ENCODE measurements at places on chromosomes 6 and 20. TPM values are rescaled to one million over a fixed set of nuclear protein-coding genes. Genes with fewer than 3 reads are reported as not detected.

DNA sequence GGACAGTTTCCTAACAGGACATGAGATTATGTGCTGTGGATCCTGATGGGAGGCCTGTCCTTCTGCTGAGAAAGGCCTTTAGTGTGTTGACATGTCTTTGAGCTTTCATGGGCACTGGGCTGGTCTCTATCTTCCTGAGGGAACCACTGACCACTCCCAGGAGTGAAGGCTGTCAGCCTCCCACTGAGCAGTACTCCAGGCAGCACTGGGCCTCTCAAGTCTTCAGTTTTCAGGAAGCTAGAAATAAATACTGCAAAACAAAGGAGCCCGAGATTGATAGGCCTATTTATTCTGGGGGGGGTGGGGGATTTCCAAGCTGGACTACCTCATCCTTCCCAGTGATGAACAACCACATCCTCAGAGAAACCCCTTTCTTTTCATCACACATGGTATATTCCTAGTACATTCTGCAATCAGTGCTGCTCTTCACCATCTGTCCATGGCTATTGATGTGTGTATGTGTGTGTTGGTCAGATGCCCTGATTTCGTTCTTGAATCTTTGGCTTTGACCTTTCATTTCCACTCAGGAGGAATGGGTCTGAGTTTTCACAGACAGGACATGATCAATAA, 180.9 kb upstream of the SPTLC3 start:
- no peak for DNase-seq

DNA sequence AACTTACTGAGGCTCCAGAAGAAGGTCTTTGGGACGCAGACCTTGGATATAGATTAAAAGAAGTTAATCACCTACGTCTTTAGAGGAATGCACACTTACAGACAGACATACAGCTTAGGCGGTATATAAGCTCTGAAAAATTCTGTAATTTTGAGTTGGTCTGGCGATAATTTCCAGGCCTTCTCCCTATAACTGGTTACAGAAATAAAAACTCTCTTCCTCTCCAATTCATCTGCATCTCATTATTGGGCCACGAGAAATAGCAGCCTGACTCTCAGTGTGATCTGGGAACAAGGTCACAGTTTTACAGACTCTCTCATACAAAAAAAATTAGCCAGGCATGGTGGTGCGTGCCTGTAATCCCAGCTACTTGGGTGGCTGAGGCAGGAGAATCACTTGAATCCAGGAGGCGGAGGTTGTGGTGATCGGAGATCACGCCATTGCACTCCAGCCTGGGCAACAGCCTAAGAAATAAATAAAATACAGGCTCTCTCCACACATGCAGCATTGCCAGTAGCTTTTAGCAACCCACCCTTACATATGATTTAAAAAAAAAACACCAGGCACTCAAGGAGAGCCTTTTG, 4.7 kb downstream of the ZBTB24 start:
- DNase-seq, result no peak

The ZBTB46 gene
- 2.5 TPM for total RNA-seq

DNA sequence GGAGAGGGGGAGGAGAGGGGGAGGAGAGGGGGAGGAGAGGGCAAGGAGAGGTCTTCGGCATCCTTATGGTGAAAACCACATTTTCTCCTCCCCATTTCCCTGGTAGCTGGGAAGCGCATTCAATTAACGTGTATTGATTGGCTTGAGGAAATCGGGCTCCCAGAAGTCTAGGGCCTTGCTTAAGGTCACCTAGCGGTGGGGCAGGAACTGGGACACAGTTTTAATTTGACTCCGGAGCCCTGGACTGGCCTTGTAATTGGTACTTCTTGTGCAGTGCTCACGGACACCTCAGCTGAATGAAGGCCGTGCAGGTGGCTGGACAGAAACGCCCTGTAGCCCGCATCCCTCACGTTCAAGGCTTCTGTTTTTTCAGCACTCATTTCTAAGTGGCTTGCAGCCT, 42.8 kb downstream of the CTCFL start:
- no peak for DNase-seq

GRCh38 chr6:156598071-156598854, 178.9 kb upstream of the ARID1B start:
- DNase-seq, result no peak

The ADGRG6 gene
- 8.8 TPM for total RNA-seq

GRCh38 chr6:123804787-123805540, 1.3 kb downstream of the NKAIN2 start:
- DNase-seq, result no peak

The SMOC2 gene
- total RNA-seq, result 0.47 TPM
